DMS153 (cell line): ENCODE measurements at places on chromosomes 11 and 22.

DNA sequence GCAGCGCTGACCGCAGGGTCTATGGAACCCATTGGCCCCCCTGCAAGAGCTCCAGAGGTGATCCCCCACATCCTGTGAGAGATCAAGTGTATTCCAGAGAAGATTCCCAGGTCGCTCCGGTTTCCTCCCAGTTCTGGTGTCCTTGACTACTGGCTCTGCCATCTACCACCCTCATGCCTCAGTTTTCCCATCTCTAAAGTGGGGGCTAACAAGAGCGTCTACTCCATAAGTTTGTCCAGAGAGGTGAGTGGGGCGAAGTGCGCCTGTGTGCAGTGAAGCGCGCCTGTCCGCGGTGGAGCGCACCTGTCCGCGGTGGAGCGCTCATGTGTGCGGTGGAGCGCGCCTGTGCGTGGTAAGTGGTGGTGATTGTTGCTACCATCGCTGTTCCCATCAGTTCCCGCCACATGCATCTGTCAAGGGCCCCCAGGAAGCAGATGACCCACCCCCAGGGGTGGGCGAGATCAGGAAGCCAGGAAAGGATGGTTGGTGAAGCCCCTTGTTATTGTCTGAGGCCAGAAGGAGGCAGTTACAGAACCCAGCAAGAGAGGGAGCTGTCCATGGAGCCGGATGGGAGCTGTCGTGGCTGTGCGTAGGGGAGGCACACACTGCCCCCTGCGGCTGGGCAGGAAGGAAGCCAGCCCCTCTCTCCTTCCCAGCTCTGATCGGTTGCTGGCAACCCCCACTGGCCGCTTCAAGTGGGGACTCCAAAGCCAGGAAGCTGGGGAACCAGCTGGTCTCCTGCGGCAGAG, 73.2 kb upstream of the FGF3 start:
- peak; percentile 38 for DNase-seq

GRCh38 chr22:49883294-49883640, 29.6 kb downstream of the ZBED4 start:
- no peak for DNase-seq

- no peak for DNase-seq
These were observed 384.8 kb downstream of the TMEM135 start for GRCh38 chr11:87422566-87422965.

- no peak for DNase-seq
These were observed 182.0 kb upstream of the ARHGAP20 start for GRCh38 chr11:110894224-110894623.

DNA sequence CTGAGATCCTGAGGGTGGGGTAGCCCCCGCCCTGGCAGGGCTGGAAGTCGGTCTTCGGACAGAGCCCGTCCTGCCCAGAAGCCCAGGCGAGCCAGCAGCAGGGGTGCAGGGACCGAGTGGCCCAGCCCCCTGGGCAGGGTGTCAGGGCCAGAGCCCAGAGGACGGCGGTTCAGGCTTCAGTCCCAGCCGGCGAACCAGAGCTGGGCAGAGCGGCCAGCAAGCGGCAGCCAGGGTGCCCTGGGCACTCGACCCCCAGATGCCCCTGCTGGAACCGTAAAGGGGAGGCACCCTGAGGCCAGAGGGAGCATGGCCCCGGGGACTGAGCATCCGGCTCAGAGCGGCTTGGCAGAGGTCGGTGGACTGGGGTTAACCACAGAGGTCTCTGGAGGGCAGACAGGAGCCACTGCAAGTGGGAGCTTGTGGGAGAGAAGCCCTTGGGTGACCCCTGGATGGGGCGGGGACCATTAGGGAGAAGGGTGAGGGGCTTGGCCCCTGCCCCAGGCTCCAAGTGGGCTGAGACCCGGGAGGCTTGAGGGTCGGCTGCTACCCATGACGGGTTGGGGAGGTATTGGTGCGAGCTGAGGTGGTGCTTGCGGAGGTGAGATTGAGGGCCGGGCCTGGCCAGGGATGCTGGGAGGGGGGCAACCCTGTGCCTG, 15.9 kb downstream of the LSP1 start:
- DNase-seq = no peak

DNA sequence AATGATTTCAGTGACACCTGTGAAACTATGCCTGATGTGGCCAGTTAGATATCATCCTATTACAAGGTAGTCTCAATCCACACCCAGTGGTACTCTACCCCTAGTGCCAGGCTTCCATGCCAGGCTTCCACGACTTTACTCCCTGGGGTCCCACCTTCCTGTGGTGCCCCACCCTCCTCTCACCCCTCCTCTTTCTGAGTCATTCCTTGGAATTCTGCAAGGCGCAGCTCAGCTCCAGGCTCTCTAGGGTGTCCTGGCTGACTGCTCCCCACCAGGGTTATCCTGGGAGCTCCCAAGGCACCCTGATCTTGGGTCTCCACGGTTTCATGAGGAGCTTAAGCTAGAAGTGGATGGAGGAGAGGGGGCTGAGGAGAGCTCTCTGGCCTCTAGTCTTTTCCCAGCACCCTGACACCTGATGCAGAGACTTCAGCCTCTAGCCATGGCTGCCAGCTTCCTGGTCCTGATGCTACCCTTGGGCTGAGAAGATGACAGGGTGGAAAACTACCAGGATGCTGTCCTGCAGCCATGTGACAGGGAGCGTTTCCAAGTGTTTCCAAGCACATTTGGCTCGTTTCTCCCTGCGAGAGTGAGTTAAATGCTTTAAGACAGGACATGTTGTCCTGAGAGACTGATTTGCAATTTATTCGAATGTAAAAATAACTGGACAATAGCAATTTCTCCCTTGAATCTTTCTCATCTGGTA, 1461.2 kb downstream of the TBC1D22A start:
- no peak for DNase-seq

DNA sequence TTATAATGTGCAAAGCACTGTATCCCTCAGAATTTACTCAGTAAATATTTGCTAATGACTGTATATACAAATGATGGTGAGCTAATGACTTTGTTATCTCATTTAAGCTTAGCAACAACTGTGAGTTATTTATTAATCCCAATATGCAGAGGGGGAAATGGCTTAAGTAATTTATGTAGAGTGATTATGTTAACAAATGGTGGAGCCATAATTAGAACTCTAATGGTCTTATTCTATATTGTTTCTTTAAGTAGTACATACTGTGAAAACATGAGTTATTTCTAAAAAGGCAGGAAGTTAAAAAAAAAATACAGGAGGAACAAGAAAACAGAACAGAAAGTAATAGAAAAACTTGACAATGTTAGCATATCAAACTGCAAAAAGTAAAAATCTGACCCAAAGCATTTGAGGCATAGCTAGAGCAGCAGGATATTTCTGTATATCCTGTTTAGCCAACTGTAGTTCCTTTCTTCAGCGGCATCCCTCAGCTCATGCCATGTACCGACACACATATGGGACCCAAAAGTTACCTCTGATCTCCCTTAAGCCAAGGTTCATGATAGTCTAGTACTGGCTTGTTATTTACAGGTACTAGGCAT, 94.2 kb downstream of the FCHSD2 start:
- DNase-seq = no peak

GRCh38 chr11:10413268-10413667, 41.8 kb upstream of the AMPD3 start:
- DNase-seq = no peak

- no peak for DNase-seq
These were observed 820.9 kb upstream of the TENM4 start for GRCh38 chr11:80261776-80262175.

GRCh38 chr11:3614742-3615171, 27.0 kb downstream of the ART5 start:
- DNase-seq = no peak

DNA sequence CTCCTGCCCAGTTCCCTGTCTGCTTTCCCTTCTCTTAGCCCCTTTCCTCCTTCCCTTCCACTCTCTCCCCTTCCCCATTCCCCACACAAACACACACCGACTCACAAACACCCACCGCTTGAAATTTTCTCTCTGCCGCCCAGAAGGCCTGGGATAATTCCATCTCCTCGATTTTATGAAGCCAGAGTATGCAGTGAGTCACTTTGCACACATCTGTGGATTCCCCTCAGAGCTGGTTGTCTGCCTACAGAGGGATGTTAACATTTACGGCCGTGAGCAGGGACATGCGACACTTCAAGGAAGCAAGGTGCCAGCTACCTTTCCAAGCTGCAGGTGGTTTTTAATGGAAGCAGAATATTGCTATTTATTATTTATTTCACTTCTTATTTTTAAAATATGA, 332.0 kb downstream of the TENM4 start:
- no peak for DNase-seq

- no peak for DNase-seq
These were observed 18.3 kb downstream of the RCN1 start for GRCh38 chr11:32109138-32109537.

- DNase-seq = no peak
These were observed 3.1 kb downstream of the PPP2R1B start for GRCh38 chr11:111762981-111763643.

DNA sequence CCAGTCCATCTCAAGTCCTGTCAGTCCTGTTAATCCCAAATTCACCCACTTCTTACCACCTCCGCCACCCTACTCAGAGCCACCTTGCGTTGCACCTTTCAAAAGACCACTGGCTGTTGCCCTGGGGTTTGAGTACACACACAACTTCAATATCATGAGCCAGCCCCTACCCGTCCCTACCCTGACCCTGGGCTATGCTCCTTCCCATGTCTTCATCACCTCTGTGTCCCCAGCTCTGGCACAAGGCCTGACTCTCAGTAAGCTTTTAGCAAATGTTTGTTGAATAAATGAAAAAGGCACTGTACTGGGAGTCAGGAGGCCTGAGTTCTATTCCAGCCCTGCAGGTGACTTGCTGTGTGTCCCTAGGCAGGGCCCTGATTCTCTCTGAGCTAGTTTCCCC, 26.5 kb downstream of the OTOG start:
- no peak for DNase-seq

DNA sequence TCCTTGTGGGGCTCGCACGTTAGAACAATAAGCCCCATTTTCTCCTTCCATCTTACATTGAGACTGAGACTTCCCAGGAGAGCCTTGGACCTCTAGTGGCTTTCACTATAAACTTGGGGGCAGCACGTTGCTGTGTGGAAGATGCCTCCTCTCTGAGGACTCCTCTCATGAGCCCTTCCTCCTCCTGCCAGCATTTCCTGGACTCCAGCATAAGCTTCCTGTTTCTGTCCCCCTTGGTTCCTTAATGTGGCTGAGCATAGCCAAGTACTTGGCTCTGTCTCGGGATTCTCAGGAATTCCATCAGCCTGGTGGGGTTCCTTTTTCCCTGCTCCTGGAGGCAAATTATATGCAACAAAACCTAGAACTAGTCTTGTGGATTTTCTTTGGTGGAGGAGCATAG, 38.8 kb upstream of the UBASH3B start:
- DNase-seq = no peak

DNA sequence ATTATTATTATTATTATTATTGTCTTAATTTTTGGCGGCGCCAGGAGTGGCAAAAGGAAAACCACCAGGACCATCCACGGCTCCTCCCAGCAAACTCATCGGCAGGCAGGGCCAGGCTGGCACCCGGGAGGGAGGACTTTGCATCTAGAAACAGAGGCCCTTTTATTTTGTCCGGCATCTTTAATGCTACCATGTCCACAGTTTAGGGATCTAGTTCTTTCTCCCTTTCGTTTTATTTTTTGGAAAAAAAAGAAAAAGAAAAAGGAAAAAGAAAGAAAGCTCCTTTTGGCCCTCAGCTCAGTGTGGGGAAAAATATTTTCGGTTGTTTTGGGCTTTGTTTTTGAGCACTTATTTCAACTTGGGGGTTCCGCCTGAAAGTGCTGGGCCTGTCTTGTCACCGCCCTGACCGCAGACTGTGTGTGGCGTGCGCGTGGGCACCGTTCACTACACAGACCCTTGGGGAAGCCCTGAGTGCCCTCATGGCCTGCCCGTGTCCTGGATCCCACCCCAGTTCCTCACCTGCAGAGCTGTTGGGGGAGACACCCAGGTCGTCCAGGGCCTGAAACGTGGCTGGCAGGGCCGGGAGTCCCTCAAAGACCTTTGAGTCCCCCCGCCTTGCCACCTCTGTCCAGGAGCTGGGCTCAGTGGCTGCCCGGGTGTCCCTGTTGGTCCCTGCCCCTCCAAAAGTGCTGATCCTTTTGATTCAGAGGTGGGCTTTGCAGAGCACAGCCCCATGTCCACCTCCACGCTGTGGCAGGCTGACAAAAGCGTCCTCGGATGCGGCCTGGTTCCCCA, 69.1 kb upstream of the PPARA start:
- DNase-seq = no peak

- DNase-seq = no peak
These were observed 3.0 kb upstream of the APOA4 start for GRCh38 chr11:116825854-116826750.

GRCh38 chr11:131077340-131077739, 161.1 kb upstream of the SNX19 start:
- DNase-seq = no peak

GRCh38 chr11:133082841-133083488, 449.3 kb downstream of the OPCML start:
- DNase-seq = peak; percentile 23
